ENCODE measurements at places on chromosomes 16 and 17.
A peak's percentile ranks its signal among the peaks of the same experiment; 100 is the strongest.

- ATAC-seq = no peak
These were observed 19.4 kb upstream of the SUPT4H1 start for GRCh38 chr17:58371300-58371950.

GRCh38 chr16:27452569-27453493 lies 50.9 kb downstream of the IL21R start:
- no peak for ATAC-seq

- ATAC-seq = no peak
These were observed 253.4 kb downstream of the SNX29 start for GRCh38 chr16:12229759-12230594.

DNA sequence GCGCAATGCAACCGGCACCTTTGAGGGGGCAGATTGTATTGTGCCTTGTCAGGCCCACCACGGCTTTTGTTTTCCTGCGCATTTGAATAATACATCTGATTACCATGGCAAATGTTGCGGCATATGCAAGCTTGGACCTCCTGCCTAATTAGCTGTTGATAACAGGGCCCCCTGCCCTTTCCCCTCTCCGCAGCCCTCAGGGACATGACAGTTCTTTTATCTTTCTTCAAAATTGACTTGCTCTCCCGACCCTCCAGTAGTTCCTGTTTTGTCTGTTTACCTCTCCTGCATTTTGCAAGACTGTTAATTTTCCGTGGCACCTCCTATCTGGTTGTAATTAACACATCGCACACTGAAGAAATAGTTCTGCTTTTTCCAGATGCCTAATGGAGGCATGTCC lies 86.8 kb downstream of the RBFOX1 start:
- no peak for ATAC-seq

- peak; percentile 50 for ATAC-seq
These were observed 35.2 kb upstream of the CBX4 start for GRCh38 chr17:79874329-79874981.

- ATAC-seq = no peak
These were observed 763 bp upstream of the SOX9 start for GRCh38 chr17:72119873-72120641.

DNA sequence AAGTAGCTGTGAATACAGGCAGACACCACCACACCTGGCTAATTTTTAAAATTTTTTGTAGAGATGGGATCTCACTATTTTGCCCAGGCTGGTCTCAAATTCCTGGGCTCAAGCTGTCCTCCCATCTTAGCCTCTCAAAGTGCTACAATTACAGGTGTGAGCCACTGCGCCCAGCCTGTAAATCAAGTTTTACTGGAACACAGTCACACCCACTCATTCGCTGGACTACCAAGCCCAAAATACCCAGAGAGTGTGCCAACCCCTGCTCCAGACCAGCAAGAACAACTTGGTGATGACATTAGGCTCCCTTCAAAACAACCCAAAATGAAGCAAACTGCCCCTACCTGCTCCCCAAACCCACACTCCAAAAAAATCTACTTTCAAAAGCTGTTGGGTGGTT lies 36.0 kb downstream of the TVP23A start:
- peak; percentile 97 for ATAC-seq

GRCh38 chr17:427327-427726 lies 74.7 kb upstream of the RPH3AL start:
- ATAC-seq = no peak

DNA sequence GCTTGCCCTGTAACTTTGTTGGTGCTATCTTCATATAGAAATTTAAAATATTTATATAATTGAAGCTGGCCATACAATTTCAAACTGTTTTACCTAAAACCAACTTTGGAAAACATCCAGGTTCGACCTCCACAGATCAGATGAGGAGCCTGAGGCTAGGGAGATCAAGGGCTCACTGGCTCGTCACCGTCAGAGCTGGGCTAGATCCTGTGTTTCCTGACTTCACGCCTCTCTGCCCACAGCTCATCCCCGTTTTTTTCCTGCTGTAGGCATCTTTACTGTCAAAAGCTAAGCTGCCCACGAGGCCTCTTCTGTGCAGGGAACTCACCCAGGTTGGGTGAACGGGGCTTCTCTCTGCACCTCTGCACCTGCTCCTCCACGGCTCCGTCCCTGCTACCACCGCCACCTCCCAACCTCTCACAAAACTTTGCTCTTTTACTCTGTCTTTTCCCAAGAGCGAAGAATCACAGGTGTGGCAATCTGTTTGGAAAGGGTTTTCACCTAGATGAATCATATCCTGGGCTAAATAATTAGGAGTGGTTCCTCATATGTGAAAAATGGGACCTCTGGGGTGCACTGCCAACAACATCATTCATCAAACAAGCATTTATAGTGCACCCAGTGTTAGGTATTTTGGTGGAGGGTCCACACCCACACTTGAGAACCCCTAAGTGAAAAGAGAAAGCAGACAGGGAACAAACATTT lies 24.8 kb upstream of the KDM6B start:
- peak; percentile 73 for ATAC-seq

GRCh38 chr17:35795007-35795870 lies at the start of gene MMP28:
TSS of gene MMP28 (minus strand) at chr17:35795641. CDS start at chr17:35795377, 264 bp downstream.
- peak; percentile 78 for ATAC-seq

GRCh38 chr16:21598206-21598605 lies 1.2 kb upstream of the METTL9 start:
- no peak for ATAC-seq

GRCh38 chr17:80246726-80247125 lies 13.9 kb upstream of the RNF213 start:
- ATAC-seq = no peak

DNA sequence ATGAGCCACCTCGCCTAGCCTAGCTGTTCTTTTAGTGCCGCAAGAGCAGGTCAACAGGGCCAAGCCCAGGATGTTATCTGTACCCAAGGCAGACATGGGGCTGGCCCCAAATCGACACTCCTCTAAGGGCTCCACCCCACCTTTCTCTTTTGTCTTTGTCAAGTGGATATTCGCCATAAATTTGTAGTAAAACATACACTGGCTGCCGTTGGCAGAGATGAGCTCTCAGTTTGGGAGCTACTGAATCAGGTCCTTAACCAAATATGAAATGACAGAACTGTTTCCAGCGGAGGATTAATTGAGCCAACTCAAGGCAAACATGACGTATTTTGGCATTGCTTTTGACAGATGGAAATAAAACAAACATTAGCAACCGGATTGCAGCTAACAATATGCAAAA lies 556.9 kb upstream of the CDH5 start:
- ATAC-seq = peak; percentile 95

GRCh38 chr16:14056970-14057369 lies 14.1 kb upstream of the MRTFB start:
- peak; percentile 31 for ATAC-seq

GRCh38 chr16:80039777-80040176 lies 439.2 kb upstream of the MAF start:
- ATAC-seq = peak; percentile 49

- no peak for ATAC-seq
These were observed 75.0 kb downstream of the SPAG9 start for GRCh38 chr17:51045621-51046020.

DNA sequence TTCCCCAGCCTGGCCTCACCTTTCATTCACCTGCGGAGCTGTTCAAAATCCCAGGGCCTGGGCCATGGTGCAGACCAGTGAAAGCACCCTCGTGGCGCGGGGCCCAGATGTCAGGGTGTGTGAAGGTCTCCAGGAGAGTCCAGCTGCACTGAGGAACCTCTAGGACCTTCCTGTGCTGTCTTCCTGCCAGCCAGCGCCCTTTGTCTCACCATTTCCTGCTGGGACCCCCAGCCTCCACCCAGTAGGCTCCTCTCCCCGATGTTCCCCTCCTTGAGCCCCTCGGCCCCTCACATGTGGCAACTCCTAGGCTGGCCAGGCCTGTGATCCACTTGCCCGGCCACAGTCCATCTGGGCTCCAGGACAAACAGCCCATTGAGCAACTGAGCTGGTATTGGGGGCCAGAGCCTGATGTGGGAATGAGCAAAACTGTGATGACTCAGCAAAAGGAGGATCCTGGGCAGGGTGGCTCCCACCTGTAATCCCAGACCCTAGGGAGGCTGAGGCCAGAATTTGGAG lies 677 bp downstream of the SULT1A2 start:
- no peak for ATAC-seq

GRCh38 chr17:67021196-67021595 lies 23.2 kb upstream of the CACNG1 start:
- no peak for ATAC-seq

- no peak for ATAC-seq
These were observed 44.9 kb downstream of the MBTD1 start for GRCh38 chr17:51214920-51215319.

GRCh38 chr17:31538080-31538762 lies 146.7 kb downstream of the RAB11FIP4 start:
- ATAC-seq = peak; percentile 46

GRCh38 chr16:2785101-2785991 lies 2.0 kb downstream of the PRSS33 start:
- peak; percentile 17 for ATAC-seq

GRCh38 chr16:24978370-24978914 lies 36.7 kb downstream of the ARHGAP17 start:
- ATAC-seq = no peak

DNA sequence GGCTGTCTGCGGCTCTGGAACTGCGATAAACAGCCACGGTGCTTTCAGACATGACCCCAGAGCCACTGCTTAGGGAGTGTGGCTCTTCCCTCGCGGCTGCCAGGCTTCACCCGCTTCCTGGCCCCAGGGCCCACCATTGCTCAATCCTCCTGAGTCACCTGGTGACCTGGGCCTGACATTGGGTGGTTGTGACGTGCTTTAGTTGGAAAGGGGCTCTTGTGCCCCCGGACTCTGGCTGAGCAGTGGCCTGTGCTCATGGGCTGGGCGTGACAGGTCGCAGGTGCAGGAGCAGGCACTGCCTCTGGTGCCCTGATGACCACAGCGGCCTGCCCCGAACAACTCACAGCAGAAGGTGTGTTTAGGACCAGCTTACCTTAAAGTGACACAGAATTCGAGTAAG lies 8.6 kb upstream of the NUDT16L1 start:
- no peak for ATAC-seq

DNA sequence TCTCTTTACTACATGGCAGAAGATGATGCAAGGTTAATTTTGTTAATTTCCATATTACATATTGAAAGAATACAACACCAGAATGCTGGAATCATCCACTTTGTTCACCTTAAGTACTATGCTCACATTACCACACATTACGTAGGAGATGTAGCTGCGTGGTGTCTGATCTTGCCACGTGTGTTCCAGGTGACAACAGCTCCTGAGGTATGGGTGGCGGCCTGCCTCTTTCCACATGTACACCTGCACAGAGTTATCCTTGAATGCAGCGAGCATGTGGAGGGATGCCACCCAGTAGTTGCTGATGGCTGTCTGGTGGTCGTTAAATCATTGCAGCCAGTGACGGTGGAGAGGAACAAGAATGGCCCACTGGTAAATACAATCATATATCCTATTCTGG lies 740.5 kb upstream of the EEF2KMT start:
- ATAC-seq = no peak

DNA sequence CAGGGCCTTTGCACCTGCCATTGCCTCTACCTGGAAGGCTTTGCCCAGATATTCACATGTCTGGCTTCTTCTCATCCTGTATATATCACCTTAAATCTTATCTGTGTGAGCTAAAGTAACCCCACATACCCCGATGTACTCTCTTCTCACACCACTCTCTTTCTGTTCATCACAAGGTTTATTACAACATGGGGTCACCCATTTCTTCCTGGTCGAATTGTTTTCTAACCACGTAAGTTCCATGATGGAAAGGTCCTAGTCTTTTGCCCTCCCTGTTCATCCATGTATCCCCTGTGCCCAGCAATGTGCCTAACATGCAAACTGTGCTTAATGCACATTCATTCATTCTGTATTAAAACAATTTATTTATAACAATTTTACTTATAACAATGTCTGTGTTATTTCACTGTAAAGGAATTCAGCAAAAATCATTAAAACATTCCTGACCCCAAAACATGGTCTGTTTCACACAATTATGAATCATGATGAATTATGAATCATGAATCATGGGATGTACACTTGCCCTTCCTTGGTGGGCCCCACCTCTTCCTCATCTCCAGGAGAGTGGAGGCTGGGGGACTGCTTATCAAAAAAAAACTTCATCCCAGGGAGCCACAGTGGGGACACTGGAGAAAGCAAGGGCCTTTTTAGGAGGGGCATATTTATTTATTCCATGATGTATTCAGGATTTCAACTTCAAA lies 336.4 kb downstream of the GRIN2A start:
- no peak for ATAC-seq

GRCh38 chr17:7552621-7553051 lies 3.8 kb downstream of the TNFSF12 start:
- ATAC-seq = no peak

GRCh38 chr16:26334218-26335111 lies 642.7 kb downstream of the HS3ST4 start:
- ATAC-seq = no peak

DNA sequence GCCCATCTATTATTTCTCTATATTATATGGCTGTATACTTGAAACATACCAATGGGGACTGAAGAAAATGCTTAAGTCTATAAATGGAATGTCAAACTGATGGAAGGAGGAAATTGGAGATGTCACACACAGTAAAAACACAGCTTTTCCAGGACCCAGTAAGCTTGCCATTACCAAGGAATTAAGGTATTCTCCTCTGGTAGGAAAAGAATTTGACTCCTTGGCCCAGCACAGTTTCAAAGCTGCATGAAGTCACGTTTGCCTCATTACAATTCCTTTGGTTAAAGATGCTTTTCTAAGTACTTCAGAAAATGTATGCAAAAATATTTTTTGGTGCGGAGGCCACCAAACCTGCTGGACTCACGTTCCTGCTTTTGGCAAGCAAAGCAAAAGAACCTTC lies 48.5 kb downstream of the CDH13 start:
- no peak for ATAC-seq

DNA sequence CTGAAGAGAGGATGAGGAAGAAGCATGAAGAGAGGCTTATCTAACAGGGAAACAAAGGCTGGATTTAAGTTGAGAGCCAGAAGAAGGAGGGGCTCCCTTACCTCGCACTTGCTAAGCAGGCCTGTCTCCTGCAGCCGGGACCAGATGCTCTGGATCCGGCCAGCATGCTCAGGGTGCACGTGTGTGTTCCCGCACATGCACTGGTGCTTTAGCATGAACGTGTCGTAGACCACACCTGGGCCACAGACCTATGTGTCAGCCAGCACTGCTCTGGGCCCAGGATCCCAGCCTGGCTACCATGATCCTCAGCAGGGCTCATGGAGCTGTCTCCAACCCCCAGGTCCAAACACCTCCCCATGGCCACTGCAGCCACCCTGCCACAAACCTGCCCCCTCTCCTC lies 14.4 kb downstream of the G6PC3 start:
- no peak for ATAC-seq

GRCh38 chr16:50302472-50303005 lies 36.2 kb downstream of the ADCY7 start:
- no peak for ATAC-seq
